ENCODE measurements at places on chromosomes 1 and 21.

DNA sequence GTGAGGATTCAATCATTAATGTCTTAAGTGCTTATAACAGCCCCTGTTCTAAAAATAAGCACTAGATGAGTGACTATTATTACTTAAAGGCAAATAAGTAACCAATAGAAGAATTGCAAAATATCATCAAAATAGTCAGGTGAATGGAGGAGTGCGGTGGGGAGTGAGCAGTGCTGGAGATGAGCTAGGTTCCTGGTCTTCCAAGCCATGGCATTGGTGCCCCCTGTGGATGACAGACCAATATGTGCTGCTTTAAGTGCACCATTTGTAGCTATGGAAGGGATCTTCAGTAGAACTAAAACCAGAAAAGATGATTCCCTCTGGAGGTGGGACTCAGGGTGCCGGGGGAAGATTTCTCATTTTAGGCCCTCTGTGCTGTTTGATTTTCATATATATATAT lies 46.1 kb upstream of the SLC30A1 start:
- DNase-seq: peak; percentile 41

- peak; percentile 55 for DNase-seq
Measured at GRCh38 chr1:53959664-53960250, 13.6 kb downstream of the LRRC42 start.

GRCh38 chr21:27570306-27570868 lies 603.5 kb upstream of the ADAMTS5 start:
- no peak for DNase-seq

DNA sequence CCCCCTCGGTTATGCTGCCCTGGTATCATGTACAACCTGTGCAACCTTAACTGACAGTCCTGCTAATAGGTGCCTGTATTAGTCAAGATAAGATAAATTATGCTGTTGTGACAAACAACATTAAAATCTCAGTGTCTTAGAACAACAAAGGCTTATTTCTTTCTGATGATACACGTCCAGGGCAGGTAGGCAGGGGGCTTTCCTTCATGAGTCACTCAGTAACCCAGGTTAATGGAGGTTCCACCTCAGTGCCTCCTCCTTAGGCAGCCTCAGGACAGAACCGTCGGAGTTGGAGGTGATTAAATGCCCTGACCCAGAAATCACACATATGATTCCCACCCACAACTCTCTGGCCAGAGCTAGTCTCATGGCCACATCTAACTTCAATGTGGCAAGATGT lies 94.6 kb upstream of the CASZ1 start:
- no peak for DNase-seq

- no peak for DNase-seq
Measured at GRCh38 chr1:219659005-219659600, 46.2 kb upstream of the ZC3H11B start.

- no peak for DNase-seq
Measured at GRCh38 chr1:220906561-220907334, 27.5 kb downstream of the HLX start.

DNA sequence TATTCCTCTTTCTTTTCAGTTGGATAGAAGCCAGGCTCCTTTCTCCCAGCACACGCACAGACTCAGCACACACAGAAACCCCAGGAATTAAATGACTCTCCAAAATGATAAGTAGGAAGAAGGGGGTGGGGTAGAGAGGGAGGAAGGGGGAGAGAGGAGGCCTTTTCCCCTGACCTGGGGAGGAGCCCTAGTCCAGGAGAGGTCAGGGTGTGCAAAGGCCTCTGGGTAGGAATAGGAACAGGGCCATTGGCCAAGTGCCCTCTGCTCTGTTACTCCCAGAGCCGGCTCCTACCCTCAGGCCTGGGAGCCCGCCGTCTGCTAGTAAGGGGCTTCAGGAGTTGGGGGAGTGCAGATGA lies 35.6 kb upstream of the PUM1 start:
- no peak for DNase-seq

DNA sequence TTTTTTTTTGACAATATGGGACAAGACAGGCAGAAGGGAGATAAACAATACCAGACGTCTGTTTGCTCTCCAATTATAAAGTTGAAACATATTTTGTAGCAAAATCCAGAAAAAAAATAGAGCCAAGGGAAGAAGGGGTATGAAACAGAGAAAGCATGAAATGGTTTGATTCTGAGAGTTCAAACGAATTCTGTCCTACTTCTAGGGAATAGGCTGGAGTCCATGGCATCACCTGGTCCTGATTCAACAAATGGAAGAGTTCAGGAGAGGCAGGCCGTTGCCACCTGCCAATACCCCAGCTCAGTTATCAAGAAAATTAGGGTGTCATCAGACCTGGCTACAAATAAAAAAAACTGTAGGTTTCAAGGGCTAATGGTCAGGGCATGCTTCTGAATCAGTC lies 71.8 kb downstream of the CLSTN1 start:
- no peak for DNase-seq

GRCh38 chr1:155008015-155008941 lies 5.7 kb downstream of the ZBTB7B start:
- no peak for DNase-seq

DNA sequence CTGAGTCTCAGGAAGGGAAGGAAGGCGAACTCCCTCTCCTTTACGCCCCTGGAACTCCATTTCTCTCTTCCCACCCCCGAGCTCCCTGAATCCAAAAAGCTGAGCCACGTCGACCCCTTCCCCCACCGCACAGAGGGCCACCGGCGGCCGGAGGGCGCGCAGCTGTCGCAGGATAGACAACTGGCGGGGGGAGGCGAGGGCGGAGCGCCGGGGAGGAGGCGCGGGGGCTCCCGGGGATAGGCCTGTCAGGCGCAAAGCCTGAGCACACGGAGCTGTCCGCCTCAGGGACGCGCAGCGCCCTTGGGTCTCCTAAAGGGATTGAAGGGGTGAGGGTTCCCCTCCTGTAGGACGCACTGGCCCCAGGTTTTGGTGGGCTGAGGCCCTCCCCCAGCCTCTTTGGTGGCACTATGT lies 752 bp upstream of the ACTA1 start:
- DNase-seq: no peak

DNA sequence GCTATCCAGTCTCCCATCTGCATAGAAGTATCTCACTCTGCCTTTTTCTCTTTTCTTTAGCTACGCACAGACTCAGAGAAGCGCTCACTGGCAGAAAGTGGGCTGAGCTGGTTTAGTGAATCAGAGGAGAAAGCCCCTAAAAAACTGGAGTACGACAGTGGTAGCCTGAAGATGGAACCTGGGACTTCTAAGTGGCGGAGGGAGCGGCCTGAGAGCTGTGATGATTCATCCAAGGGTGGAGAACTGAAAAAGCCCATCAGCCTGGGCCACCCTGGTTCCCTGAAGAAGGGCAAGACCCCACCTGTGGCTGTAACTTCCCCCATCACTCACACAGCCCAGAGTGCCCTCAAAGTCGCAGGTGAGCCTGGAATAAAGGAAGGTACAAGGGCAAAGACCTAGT lies 48.0 kb upstream of the IPO9 start:
- DNase-seq: no peak

- DNase-seq: no peak
Measured at GRCh38 chr21:28654406-28654805, 338.3 kb downstream of the LTN1 start.

GRCh38 chr1:232428786-232429530 lies 201.0 kb downstream of the SIPA1L2 start:
- no peak for DNase-seq

GRCh38 chr1:53431805-53432565 lies 27.2 kb upstream of the DMRTB1 start:
- DNase-seq: no peak

DNA sequence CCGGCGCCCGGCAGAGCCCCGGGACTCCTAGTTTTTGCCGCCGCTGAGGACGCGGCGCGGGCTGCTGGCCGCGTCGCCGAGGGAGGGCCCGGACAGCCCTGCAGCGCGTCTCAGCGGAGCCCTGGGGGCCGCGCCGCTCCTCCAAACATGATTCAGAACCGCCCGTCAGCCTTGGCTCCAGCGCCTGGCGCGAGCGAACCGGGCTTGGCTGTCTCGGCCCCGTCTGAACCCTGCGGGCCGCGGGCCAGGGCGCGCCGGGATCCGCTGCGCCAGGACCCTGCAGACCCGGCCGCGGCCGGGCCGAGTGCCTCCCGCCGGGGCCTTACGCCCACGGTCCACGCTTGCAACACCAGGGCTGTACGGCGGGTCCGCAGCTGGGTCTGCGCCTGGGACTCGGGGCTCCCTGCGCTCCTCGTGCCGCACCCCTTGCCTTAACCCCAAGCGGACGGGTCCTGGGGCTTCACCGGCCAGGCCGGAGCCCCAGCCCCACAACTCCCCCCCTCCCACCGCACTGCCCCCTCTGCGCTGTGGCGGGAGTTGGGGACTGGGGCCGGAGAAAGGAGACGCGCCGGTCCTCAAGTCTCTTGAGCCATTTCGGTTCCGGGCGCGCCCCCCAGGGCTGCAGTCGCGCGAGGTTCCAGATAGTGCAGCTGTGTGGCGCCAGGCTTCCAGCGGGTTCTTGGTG lies 48.4 kb upstream of the CD34 start:
- no peak for DNase-seq

Measured in RPMI8226 (cell line).